Hematopoietic multipotent progenitor cell (in vitro differentiated cells): ENCODE measurements at places on chromosomes 1 and 21. TPM values are rescaled to one million over a fixed set of nuclear protein-coding genes. Genes with fewer than 3 reads are reported as not detected.

KCNQ4 gene
- total RNA-seq, result 0.54 TPM

PPIH gene
- total RNA-seq, result 18.0 TPM

CLCNKB gene
- total RNA-seq, result 0.81 TPM

TMEM81 gene
- 0.54 TPM for total RNA-seq

STK40 gene
- 32.0 TPM for total RNA-seq

DNAH14 gene
- 5.4 TPM for total RNA-seq

DPM3 gene
- total RNA-seq, result 63.0 TPM

ZSWIM5 gene
- total RNA-seq, result 2.7 TPM

APOBEC4 gene
- total RNA-seq, result not detected

DCST1 gene
- under 0.01 TPM for total RNA-seq

WDR47 gene
- 8.3 TPM for total RNA-seq

- DNase-seq, result peak; percentile 10
These were observed 50.8 kb downstream of the PAX7 start for GRCh38 chr1:18681423-18681835.

- DNase-seq, result no peak
These were observed at the start of gene MNDA for GRCh38 chr1:158830904-158831507. Gene MNDA, plus strand, starts transcription at chr1:158831351. Its CDS starts 10,803 bp downstream, at chr1:158842154.

DNA sequence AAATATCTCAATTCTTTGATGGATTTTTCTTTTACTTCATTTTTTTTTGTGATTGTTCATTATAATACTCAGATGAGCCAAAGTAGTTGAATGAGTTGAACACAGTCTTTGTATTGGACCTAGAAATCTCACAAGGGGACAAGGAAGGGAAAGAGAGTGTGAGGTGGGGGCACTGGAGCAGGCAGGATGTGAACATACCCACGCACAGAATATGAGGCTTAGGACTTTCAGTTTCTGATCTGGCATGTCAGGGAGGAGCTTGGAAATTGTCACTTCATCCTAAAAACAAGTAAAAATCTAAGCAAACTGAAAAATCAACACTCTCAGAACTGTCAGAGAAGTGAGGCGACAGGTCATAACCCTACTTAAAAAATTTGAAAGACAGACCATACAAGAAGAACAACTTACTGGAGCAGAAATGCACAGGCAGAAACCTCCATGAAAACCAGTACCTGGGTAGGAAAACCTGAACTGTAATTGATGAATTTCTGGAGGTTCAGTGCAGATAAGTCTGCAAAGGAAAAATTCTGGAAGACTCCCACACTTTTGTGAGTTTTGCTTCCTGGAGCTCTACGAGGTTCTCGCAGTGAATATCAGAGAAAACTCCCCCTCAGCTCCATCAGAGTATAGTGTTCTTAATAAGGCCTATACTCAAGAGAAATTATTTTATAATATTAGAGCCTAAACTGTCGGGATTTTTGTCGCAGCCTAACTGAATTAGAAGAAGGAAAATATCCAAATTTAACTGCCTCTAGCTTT is 3.6 kb upstream of the PTGS2 start:
- DNase-seq, result no peak

- DNase-seq, result no peak
These were observed 606.3 kb upstream of the PLXNA2 start for GRCh38 chr1:208850442-208850841.

GRCh38 chr1:209417761-209418160 is 165.8 kb upstream of the CAMK1G start:
- DNase-seq, result no peak

- no peak for DNase-seq
These were observed 316.0 kb upstream of the ADGRL4 start for GRCh38 chr1:79322511-79323027.

GRCh38 chr1:19811206-19811851 is 3.8 kb downstream of the RNF186 start:
- peak; percentile 17 for DNase-seq

DNA sequence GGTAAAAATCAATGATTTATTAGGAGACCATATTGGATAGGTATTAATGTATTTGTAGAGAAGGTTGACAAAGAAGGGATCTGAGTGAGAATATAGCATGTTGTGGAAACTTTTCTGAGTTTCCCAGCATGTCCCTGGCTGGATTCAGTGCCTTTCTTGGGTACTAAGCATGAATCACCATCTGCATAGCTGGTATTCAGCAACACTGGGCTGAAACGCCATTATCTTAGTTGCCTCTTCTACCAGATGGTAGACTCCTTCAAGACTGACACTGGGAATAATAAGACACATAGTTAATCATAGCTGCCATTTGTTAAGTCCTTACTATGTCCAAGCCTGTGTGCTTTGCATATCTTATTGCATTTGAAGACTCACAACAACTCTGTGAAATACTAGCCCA is 45.5 kb downstream of the ATP5PF start:
- DNase-seq, result no peak

GRCh38 chr1:173823781-173824314 is 625 bp upstream of the DARS2 start:
- DNase-seq, result no peak

DNA sequence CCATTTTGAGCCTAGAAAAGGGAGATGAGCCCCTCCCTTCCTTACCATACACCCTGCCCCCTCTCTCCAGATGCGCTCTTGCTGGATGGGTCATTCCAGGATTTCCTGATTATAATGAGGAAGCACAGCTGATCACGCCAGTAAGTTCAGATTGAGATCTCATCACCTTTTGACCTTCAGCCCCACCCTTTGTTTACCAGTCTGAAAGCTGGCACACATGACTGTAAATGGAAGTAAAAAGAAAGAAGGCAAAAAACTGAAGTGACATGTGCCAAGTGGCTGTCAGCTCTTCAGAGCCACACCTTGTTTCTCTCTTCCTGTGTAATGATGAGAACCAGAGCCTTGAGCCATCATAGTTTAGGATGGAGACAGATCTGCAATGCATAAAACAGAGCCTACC is 27.9 kb downstream of the S1PR1 start:
- no peak for DNase-seq

DNA sequence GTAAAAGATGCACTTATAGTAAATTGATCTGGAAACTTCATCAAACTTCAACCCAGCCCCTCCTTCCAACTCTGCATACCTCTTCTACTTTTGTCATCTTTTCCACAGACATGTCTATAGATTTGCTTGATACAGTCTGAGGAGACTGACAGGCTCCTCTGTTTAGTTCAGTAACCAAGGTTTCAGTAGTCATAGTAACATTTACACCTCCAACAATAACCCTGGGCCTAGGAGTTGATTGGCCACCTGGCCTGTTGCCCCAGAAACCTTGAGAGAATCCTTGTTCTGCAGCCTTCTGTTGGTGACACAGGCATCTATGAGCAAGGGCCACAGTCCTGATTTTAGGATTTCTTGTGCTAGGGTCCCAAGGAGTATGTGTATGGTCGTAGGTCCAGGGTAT is at the start of gene CFAP141:
CFAP141 (minus strand) TSS at position 138 of the 400 bp plus-strand sequence; CDS start at position 112, 26 bp downstream.
- DNase-seq, result peak; percentile 43

DNA sequence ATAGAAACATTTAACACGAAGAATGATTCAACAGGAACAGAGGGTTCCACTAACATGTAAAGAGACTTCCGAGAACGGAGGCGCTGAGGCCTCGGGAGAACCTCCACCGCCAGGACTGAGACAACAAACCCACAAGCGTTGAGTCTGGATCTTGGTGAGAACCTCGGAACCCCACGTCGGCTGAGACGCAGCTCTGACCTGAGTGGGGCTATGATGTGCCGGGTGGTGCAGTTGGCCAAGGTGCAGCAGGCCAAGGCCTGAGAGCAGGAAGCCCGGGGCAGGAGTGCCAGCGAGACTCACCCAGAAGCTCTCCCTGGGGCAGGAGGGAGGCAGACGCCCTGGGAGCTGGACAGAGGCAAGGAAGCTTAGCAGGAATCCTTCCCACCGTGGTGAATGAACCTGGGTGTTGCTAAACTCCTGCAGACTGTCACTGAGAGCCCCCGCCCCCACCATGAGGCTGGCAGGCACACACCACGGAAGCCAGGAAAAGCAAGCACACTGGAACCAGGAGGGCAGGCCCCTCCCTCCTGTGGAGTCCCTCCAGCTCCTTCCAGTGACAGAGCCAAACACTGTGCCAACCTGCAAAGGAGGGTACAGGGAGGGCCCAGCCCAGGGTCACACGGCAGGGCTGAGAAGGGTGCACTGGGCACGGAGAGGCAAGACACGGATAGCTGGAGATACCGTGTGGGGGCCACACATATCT is 34.8 kb downstream of the WDR4 start:
- no peak for DNase-seq

GRCh38 chr1:112711041-112711440 is 4.1 kb downstream of the PPM1J start:
- no peak for DNase-seq

DNA sequence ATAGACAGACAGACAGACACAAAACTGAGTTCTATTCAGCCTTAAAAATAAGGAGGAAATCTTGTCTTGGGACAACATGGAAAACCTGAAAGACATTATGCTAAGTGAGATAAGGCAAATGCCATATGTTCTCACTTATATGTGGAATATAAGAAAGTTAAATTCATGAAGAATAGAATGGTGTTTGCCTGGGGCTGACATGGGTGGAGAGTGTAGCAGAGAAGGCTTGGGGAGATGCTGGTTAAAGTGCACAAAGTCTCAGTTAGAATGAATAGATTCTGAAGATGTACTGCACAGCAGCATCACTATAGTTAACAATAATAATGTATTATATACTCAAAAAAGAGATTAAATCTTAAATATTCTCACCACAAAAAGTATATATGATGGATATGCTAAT is 355.5 kb downstream of the LRRIQ3 start:
- no peak for DNase-seq

DNA sequence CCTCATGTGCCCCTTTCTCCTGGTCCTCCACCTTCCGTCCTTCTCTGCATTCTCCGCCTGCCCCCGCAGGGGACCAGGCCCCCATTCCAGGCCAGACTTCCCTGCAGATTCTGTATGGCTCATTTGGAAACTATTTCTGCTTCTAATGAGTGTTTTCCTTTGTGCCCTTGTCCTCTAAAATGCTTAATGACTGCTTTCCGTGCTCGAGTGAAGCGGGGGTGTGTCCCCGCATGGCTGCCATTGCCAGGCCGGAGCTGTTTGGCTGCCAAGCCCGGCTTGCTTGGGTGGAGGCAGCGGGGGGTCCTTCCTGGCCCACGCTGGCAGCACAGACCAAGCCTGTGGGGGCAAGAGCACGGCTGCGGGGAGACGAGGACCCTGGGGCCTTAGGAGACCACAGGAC is 299.3 kb upstream of the VAMP3 start:
- DNase-seq, result no peak

GRCh38 chr1:39653546-39654031 is 14.1 kb upstream of the HEYL start:
- DNase-seq, result peak; percentile 81

DNA sequence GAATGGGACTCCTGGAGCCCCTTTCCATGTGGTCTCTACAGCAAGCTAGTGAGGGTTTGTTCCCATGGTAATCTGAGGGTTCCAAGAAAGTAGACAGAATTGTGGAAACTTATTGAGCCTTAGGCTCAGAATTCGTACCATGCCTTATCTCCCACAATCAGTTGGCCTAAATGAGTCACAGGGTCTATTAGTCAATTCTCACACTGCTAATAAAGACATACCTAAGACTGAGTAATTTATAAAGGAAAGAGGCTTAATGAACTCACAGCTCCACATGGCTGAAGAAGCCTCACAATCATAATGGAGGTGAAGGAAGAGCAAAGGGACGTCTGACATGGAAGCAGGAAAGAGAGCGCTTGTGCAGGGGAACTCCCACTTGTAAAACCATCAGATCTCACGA is 106.6 kb upstream of the CXADR start:
- no peak for DNase-seq

- DNase-seq, result no peak
These were observed 90.7 kb downstream of the RPE65 start for GRCh38 chr1:68359045-68359444.

GRCh38 chr1:246091477-246091876 is 415.6 kb downstream of the SMYD3 start:
- no peak for DNase-seq
